ENCODE measurements at places on chromosomes 7 and 10.

DNA sequence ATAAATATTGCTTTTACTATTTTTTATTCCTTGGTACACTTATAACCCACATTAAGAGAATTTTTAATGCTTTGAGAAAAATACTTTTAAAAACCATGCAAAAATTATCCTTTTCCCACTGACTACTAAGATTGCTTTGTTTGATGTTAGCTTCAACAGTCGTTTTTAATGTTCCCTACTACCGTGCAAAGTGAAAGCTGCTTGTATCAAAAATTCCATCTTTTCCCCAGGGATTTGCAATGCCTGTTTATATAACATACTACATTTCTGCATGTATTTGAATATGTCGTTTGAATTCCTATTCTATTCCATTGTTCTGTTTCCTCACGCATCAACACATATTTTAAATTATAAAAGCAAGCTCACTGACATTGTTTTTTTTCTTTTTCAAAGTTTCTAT is 54.4 kb downstream of the TFPI2 start:
- no peak for DNase-seq

- DNase-seq = no peak
Observed at GRCh38 chr7:106944035-106944665, 79.1 kb downstream of the PIK3CG start.

DNA sequence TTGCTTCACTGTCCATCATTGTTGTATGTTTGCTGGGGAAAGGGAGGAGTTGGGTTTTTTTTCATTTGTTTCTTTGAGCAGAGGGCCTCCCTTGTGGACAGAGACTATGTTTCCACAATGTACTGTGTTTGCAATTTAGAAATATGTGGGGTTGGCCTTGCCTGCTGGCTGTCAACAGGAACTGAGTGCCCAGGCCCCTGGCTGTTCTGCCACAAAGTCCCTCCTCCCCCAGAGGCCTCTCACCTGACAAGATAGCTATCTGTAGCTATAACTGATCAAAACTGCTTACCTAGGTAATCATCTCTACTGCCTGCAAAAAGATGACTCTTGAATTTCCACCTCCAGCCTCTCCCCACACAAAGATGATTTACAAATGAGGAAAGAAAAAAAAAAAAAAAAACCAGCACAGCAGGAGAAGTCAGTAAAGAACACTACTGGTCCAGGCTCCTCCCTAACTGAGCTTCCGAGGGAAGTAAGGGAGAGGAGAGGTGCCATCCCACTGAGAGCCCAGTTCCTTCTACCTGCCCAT is 121.8 kb downstream of the SGMS1 start:
- no peak for DNase-seq

GRCh38 chr10:73639286-73639685 is 2.0 kb downstream of the MYOZ1 start:
- no peak for DNase-seq

DNA sequence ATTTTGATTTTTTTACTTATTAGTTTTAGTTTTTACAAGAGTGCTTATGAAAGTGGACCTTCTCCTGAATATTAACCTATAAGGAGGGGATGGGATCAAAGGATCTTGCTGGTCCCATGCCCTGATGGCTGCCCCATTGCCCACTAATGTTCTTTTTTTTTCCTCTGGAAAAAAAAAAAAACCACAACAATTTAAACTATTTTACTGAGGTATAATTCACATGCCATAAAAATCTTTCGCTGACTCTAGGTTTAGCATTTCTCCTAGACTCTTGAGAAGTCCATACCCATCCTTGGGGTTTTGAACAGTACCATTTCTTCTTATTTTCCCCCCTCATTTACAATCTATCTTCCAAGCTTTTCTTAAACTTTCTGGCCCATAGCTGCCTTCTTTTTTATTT is 481.8 kb downstream of the TFEC start:
- DNase-seq = no peak

GRCh38 chr7:149762610-149763009 is 10.8 kb downstream of the ZNF467 start:
- no peak for DNase-seq

DNA sequence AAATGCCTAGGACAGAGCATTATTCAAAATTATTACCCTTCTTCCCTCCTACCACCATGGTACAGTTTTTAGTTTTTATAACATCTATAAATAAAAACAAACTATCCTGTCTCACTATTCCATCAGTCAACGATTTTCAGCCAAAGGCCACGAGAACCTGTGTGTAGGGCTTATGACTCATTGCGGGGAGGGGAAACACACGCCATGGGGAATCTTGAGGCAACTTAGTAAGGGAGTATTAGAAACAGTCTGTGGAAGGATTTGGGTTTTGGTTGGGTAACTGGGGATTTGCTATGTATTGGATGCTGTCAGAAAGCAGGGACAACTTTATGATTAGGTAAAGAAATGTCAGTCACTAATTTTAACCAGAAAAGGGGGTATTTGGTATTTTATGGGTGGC is 14.7 kb downstream of the GPR141 start:
- no peak for DNase-seq
